ENCODE measurements at places on chromosomes 6 and 20.

DNA sequence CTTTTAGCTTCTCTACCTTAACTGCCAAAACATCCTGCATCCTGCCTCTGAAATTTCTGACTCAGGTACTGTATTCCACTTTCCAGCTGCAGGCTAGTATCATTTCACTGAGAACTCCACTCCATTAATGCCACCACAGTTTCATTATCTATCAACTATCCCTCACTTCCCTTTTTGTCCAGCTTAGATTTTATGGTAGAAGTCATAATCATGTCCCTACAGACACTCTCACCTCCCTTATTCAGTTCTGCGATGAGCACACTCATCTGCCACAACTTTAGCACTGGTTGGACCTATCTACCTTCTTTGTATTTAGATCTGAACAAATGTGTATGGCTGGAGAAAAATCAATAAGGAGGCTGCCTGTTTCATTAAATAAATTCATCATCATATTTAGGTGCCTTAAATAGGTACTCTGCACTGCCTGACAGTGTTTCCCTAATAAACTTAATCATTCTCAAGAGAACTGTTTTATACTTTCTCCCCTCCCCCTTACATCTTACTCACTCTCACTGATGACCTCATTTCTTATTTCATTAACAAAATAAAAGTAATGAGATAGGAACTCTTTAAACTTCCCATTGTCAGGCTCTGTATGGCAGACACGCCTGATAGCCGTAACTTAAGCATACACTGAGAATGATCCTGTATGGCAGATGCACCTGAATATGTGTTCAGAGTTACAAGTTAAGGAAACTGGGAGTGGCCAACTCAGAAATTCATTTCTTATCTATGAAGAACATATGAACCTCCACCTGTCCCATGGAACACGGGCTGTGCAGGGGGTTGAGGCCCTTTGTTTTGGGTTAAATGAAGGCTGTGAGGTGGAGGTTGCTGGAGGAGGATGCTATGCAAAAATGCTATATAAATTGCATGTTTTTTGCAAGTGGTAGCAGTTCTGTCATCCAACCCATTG is 95.3 kb upstream of the MAN1A1 start:
- DNase-seq, result no peak

DNA sequence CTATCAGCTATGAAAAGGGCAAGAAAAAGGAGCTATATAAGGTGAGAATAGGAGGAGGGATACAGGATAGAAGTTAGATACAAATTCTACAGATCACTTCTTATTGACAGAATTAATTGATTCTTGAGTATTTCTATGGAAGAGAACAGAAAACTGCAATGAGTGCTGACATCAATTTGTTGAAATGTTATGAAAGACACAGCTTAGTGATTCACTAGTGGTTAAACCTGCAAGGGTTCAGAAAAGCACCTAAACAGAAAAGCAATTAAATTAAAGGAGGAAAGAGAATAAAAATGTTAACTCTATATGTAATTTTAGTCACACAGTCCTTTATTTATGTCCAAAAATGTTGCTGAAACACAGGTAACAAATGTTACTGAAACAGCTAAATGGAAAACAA is 254.4 kb upstream of the RUNX2 start:
- DNase-seq, result no peak

DNA sequence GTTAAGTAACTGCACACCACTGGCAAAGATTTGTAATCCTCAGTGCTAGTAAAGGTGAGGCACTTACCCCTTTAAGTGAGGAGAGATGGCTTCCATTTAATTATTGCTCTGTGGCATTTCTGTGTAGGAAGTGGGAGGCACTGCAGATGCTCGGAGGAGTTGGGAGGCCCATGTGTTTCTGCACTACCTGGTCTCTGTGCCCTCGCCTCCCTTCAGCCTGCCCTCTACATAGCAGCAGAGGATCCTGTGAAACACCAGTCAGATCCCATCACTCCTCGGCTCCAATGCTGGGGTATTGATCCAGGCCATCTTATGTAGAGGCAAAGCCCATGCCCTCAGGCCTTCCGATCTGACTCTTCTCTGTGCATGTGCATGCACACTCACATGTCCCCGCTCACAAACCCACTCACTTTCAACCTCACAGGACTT is 67.0 kb downstream of the SLX4IP start:
- DNase-seq, result no peak

GRCh38 chr20:19757487-19758132 is 448 bp upstream of the RIN2 start:
- no peak for DNase-seq

- no peak for DNase-seq
Measured at GRCh38 chr20:22615425-22615824, 31.1 kb upstream of the FOXA2 start.

DNA sequence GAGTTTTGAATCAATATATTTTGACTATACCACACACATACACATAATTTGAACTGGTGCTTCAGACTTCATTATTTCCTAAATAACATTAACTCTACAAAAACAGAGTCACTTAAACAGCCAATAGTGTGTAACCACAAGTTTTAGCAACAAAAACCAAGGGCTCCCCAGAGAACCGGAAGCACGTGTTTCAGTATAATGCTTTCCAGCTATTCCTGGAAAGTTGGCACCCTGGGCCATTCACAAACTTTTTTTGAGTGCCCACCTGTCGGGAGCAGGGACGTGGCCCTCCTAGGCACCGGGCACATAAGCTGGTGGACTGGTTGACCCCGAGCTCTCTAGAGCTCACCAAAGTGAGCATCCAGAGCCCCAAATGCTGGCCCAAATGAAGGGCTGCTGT is 1.9 kb upstream of the SLC35D3 start:
- no peak for DNase-seq

- DNase-seq, result no peak
Measured at GRCh38 chr6:137043710-137044365, 927 bp downstream of the IL20RA start.

DNA sequence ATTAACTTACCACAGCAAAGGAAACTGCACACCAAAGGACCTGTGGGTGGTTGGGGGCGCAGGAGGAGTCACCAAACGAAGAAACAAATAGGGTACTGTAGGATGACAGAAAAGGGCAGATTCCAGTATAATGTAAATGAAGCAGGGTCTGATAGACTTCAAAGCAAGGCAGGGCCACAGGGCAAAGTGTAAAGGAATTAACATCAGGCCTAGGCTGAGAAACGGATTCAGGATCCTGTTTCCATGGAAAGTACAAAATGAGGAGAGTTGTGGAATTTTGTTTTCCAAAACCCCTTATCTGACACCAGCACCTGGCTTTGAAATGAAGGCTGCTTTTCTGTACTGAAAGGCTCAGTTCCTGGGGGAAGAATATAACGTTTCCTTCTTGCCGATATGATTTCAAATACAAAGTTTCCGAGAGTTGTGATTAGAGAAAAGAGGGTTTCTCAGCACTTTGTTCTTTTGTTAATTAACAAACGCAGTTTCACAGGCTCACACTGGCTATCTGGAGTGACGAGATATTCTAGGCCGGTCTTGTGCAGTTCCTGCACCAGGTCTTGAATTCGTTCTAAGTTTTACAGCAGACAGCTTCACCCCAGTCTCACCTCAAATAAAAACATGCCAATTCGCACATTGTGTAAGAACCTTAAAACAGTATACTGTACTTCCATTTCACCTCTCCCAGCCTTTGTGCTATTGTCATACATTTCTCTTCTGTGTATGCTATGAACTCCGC is 5.8 kb downstream of the DEFB123 start:
- DNase-seq, result no peak

DNA sequence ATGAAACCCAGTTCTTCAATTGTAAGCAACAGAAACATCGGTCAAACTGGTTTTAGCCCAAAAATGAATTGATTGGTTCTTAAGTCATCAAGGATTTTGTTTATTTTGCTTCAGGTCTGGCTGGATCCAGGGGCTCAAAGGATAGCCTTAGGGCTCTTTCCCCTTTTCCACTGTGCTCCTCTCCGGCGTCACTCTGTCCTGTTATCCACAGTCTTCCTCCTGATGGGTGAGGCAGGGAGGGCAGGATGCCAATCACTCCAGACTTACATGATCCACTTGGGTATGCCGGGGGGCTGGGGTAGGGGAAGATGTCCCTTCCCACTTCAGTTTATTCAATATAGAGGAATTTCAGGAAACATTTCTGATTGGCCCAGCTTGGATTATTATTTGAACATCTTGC is 40.0 kb downstream of the PLAGL2 start:
- DNase-seq, result no peak

DNA sequence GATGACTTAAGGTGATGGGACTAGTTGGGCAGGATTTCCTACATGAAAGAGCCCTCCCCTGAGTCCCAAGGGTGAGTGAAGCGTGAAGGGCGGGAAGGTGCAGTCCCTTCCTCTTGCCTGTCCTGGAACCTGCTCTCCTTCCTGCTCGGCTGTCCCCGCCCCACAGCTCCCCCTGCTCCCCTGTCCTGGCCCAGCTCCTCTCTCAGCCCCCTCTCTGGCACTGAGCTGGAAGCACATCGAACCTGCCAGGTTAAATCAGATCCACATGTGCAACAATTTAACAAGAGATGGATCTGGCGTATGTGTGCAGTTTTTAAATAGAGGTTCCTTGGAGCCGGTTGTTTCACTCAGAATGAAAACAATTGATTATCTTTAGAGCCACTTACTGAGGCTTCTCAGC is 95.0 kb downstream of the LRFN2 start:
- no peak for DNase-seq

DNA sequence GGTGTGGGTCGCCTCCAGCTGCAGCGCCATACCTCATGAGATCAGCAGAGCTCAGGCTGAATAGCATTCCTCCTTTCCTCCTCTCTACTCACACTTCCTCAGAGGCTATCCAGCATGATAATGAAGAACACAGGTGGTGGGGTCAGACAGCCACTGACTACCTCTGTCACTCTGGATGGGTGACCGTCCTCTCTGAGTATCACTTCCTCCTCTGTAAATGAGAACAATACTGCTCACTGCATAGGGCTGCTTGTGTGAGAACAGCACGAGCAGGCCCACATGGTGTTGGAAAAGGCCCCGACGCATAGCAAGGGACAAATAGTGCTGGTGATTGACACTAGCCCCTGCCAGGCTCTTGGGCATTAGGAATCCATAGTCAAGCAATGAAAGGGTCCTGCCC is 239.1 kb downstream of the PRKN start:
- no peak for DNase-seq

DNA sequence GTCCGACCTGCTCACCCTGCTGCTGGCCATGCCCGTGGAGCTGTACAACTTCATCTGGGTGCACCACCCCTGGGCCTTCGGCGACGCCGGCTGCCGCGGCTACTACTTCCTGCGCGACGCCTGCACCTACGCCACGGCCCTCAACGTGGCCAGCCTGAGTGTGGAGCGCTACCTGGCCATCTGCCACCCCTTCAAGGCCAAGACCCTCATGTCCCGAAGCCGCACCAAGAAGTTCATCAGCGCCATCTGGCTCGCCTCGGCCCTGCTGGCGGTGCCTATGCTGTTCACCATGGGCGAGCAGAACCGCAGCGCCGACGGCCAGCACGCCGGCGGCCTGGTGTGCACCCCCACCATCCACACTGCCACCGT is 885 bp downstream of the NTSR1 start:
- DNase-seq, result no peak

DNA sequence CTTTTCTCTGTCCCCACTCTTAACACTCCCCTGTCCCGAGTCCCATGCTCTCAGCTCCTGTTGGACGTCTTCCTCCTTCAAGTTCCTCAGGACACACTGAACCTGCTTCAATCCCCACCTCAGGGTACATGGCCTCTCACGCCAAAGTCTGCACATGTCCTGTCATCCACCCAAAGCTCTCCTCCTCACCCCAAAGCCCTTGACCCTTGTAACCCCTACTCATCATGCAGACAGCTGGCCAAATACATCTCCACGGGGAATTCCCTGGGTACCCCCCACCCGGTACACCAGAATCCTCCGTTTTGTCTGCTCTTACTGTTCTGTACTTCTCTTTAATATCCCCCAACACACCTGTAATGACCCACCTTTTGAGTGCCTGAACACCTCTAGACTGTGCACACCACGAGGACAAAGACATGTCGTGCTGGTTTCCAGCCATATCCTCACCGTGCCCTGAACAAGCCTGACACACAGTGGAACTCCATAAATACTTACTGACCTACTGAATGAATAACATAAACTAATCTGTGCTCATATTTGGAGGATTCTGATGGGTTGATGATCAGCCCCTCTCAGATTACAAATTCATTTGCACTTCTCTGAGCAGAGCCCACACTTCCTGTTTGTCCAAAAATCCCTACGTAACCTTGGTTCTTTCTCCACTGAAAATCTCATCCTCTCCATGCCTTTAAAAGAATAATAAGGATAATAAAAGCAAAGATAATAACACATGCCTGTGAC is 66.8 kb upstream of the EYA2 start:
- DNase-seq, result no peak

DNA sequence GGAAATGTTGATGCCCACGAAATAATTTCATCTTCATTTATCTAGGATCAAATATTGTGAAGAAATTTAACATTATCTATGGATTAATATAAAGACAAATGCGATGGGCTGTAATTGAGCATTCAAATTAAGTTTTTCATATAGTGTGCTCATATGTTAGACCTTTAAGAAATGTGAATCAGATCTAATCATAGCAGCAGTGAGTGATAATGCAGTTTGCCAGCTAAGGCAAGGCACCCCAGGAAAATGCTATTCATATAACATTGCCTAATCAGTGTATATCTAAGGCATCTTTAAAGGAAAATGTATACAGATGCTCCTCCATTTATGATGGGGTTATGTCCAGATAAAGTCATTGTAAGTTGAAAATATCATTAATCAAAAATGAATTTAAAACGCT is 135.2 kb downstream of the KCNQ5 start:
- DNase-seq, result no peak

Measured in stimulated activated CD4-positive, alpha-beta T cell treated with anti-CD3 and anti-CD28 coated beads, TNF-alpha, amount 100 ng/mL, for 1 hour (primary cell).